ENCODE measurements at places on chromosomes 1 and 21.

DNA sequence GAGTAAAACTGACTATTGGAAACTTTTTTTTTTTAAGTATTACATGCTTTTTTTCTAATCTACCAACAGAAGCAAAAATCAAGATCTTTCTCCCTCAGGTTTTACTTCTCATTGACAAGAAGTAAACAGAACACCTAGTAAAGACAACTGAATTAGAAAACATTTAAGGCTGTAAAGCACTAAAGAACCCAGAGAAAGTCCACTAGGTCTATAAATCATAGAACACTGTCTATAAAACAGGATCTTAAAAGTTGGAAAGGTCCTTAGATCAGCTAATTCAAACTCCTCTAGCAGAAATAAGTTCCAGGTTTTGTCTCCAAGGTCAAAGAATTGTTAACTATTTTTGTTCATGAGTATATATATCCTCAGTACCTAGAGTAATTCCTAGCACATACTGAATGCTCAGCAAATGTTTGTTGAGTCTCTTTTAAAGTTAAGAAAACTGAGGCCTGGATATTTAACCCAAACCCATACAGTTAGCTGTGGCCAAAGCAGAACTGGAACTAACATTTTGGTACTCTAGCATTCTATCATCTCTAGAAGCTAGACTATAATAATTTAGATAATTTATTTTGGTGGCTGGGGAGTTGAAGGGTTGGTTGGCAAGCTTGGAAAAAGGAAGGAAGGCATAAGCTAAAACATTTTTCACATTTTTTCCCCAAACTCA, 3.0 kb downstream of the EPS15 start:
- no peak for DNase-seq

DNA sequence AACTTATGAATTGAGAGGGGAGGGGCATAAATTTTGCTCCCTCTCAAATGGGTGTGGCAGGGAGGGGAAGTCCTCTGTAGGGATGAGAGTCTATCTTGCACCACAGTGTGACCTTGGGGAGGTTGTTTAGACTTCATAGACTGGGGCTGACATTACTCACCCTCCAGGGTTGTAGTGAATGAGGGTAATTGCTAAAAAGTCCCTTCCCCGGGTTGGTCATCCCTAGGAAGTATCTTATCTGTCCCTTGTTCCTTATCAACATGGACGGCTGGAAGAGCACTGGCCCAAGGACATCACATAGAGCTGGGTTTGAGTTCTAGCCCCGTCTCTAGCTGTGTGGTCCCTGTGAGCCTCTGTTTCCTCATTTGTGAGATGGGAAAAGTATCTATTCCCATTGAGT, 52.4 kb upstream of the SLC2A1 start:
- DNase-seq = no peak

DNA sequence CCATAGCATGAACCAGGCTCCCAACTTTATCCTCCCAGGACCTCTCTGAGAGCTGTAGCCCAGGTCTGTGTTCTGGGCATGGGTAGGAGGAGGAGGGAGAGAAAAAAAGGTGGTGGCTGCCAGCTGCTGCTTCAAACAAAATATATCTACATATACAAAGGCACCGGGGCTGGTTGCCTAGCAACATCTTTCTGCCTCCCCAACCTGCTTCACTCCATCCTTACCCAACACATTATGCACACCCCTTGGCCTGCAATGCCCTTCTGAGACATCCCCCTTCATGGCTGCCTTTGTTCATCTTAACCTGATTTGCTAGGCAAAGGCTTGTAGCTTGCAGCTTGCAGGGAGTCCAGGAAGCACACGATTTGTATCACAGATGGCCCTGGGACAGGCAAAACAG, 27.2 kb upstream of the ATP1A1 start:
- peak; percentile 69 for DNase-seq

DNA sequence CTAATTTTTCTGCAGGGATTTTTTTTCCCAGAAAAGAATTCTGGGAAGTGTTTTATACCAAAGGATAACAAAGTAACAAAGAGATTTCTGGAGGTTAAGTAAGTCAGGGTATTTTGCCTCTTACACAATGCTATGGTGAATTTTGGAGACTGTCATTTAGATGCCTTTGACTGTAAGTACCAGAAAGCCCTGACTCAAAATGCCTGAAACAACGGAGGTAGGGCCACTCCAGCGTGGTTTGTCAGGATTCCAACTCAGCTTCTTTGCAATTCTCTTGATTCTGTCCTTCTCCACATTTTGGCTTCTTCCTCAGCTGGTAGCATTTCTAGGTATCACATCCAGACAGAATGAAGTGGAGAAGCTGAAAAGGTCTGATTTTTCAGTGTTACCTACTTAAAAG, 106.5 kb downstream of the UCHL5 start:
- DNase-seq = no peak

DNA sequence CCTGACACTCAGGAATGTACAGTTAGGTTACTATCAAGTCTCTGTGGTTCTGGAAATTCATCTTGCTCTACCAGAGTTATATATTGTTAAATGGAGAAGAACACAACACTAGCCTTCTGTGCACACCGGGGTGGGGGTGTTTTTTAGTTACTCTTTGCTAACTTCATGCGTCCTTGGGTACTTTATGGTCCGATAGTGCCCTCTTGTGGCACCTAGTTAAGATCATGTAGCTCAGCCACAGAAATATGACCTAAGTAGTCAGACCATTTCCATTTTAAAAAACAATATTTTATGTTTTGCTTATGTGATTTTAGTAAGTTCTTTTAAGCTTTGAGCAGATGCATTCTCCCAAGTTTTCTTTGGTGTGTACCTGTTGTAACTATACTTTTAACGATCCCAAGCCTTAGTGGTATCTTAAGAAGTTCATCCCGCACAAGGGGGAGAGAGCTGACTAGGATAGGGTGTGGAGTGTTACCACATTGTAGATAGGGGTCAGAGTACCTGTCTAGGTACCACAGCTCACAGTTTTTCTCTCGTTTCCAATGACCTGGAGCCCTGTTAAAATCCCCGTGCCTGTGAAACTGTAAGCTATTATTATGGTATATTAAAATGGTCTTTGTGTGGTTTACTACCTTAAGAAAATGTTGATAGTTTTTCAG, 20.6 kb upstream of the SH3D21 start:
- DNase-seq = peak; percentile 64

GRCh38 chr21:28644762-28645161, 347.9 kb downstream of the LTN1 start:
- no peak for DNase-seq

DNA sequence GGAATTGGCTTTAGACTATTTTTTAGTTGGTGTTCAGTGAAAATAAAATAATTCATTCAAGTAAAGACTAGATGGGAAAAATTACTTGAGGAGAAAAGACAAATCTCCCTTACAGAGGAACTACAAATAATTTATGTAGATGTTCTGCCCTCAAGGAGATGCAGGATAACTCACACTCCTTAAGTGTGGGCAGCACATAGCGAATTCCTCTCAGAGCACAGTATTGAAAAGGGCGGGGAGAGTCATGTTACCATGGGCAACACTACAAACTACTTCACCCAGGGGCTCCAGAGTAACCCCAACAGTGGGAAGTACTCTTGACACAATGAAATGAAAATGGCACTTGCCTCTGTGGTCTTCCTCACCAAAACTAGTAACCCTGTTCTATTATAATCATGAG, 20.6 kb upstream of the LAMC2 start:
- DNase-seq = no peak

GRCh38 chr1:47232187-47232874, at the start of gene TAL1:
TSS of gene TAL1 (minus strand) at chr1:47232225. CDS start at chr1:47225888, 6,337 bp downstream.
- peak; percentile 27 for DNase-seq

- DNase-seq = no peak
Measured at GRCh38 chr1:3564921-3565831, 46.1 kb downstream of the MEGF6 start.

DNA sequence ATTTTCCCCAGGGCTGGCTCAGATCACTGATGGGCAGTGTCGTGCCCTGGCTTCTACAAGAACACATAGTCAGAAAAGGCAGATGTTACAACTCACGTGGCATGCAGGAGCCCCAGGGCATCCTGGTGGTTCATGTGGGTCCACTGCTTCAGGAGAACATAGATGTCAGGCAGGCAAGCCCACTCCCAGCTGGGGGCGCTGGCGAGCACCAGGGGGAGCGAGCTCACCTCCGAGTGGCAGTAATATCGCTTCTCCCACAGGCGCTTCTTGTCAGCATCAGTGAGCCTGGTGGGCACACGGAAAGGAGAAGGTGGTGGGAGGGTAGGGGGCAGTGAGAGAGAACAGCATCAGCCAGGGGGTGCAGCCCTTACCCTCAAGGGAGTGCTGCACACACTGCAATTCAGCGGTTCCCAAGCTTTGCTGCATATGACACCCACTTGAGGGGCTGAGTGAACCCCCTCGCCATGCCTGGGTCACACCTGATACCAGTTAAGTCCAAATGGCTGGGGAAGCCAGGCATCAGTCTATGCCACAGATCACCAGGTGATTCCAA, 34.3 kb upstream of the PPP1R15B start:
- DNase-seq = no peak

GRCh38 chr1:184022668-184023067, 14.9 kb downstream of the COLGALT2 start:
- DNase-seq = no peak

DNA sequence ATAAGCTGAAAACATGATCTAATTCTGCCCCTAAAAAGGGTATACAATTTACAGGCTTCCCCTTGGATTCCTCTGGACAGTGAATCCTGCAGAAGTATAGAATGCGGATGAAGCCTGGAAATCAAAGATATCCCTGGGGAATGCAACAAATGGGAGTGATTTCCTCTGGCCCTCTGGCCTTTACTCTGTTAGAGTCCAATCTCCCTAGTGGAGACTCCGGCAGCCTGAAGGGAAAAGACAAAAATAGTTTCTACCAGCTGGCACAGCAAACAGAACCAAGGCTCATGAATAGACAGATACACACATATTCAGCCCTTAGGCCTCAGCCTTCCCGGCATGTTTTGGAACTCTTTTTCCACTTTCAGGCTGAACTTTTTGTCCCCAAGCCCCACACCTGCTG, 3.9 kb upstream of the LRRC52 start:
- DNase-seq = no peak

- DNase-seq = no peak
Measured at GRCh38 chr1:18734001-18734400, 103.4 kb downstream of the PAX7 start.

DNA sequence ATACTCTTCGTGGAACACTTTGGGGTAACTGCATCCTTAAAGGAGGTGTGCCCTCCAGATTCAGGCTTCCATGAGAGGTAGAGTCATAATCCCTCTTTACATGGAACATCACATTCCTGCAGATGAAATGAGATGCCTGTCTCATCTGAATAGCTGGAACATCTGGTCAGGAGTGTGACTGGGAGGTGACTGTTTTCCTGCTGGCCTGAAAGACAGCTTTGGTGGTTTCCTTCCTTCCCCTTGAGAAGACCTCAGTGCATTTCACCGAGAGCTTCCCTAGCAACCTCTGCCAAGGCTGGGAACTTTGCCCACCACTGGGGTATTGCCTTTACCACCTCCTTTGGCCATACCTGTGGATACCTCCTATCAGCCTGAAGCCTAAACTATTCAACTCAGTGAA, 46.7 kb upstream of the GUCA2A start:
- DNase-seq = no peak

GRCh38 chr21:43884861-43885417, 19.9 kb downstream of the AGPAT3 start:
- no peak for DNase-seq

Measured in DMS79 treated with DMSO at 0.1 percent for 48 hours (cell line).